ENCODE measurements at places on chromosomes 1 and 21. TPM values are rescaled to one million over a fixed set of nuclear protein-coding genes. Genes with fewer than 3 reads are reported as not detected.

Gene PANK4
- total RNA-seq = 30.0 TPM

Gene ZBTB18
- 8.6 TPM for total RNA-seq

Gene GJC2
- 0.51 TPM for total RNA-seq

Gene PTGFR
- 0.33 TPM for total RNA-seq

Gene PEAR1
- 26.7 TPM for total RNA-seq

Gene FCRL2
- not detected for total RNA-seq

Gene FAM43B
- 0.16 TPM for total RNA-seq

Gene UBE4B
- total RNA-seq = 35.7 TPM

Gene PTPRC
- not detected for total RNA-seq

Gene BATF3
- total RNA-seq = 1.8 TPM

Gene OR13G1
- total RNA-seq = not detected

Gene CREB3L4
- total RNA-seq = 10.8 TPM

Gene IGSF9
- total RNA-seq = 0.16 TPM

Measured in mesangial cell (primary cell).